RPMI7951 (cell line): ENCODE measurements at places on chromosomes 2 and 18.

DNA sequence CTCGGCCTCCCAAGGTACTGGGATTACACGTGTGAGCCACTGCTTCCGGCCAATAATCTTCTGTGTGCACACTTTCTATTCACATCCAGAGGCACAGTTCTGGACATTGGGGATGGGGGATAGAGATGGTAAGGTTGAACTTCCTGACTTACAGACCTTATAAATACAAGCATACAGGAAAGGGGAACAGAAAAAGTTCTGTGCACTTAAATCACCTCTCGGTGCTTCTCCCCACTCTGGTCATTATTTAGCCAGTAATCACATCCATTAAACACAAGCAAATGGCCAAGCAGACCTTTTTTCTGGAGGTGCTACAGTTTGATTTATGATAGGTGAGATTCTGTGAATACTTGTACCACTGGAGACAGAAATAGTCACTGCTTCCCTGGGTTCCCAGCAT lies 110.6 kb downstream of the CRIM1 start:
- no peak for DNase-seq

DNA sequence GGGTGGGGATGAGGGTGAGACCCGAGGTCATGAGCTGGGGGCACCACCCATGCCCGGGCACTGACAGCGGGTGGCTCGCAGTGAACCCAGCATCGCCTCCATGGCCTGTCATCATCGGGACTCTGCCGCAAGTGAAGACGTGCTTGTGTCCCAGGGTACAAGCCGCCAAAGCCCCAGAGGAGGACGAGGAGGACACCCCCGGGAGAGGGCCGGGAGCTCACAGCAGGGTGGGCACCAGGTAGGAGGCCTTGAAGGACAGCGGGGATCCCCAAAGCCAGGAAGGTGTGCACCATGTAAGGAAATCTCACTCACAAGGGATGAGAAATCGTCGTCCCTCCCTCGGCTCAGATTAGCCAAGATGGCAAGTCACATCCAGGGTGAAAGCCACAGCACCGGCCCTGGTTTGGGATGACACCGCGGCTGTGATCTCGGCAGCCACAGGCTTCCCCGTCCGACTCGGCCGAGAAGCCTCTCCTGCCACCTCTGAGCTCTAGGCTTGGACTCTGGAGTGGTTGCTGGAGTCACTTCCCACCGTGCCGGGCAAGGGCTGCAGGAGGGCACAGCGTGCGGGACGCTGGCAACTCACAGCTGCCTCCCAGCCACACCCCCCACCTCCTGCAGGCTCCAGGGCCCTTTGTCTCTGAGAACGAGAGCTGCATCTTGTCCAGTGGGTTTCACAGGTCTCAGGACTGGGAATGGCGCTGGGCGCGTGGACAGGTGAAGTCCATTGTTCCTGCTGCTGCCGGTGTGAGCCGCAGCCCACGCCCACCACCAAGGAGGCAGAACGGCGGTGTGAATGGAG lies 81.6 kb upstream of the CTDP1 start:
- DNase-seq = no peak

- DNase-seq = no peak
Observed at GRCh38 chr2:213696442-213696841, 412.2 kb downstream of the SPAG16 start.

- no peak for DNase-seq
Observed at GRCh38 chr18:63575681-63576080, 11.5 kb upstream of the SERPINB13 start.

- peak; percentile 12 for DNase-seq
Observed at GRCh38 chr18:27136208-27136535, 48.9 kb downstream of the CHST9 start.

DNA sequence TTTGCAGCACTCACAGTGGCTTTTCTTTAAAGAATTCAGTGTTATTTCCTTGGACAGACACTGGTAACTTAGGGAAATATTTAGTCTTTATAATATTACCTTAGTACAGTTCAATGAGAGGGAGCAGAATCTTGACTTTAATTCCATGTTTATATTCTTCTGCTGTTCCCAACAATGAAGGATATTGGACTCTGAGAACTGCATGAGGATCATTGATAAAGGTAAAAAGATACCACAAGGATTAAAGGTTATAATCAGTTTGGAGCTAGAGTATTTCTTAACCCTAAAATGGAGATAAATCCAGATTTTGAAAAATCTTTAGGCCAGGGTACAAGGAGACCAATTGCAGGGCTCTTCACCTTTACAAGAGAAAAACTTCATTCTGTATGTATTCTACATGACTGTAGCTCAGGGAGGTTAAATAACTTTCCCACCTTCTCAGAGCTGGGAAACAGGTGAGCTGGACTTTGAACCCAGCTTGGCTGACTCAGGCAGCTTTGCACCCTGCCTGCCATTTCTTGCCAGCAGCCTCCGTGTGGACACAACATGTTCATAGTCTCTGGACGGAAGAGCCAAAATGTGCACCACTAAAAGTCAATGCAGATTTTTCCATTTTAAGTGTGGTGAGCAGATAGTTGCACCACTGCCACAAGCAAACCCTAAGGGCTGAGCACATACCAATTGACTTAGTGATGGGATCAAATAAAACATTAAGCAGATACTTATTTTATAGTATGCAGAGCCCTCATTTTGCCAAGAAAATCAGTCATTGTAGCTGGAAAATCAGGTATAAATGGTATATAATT lies 26.7 kb downstream of the UPP2 start:
- DNase-seq = no peak

DNA sequence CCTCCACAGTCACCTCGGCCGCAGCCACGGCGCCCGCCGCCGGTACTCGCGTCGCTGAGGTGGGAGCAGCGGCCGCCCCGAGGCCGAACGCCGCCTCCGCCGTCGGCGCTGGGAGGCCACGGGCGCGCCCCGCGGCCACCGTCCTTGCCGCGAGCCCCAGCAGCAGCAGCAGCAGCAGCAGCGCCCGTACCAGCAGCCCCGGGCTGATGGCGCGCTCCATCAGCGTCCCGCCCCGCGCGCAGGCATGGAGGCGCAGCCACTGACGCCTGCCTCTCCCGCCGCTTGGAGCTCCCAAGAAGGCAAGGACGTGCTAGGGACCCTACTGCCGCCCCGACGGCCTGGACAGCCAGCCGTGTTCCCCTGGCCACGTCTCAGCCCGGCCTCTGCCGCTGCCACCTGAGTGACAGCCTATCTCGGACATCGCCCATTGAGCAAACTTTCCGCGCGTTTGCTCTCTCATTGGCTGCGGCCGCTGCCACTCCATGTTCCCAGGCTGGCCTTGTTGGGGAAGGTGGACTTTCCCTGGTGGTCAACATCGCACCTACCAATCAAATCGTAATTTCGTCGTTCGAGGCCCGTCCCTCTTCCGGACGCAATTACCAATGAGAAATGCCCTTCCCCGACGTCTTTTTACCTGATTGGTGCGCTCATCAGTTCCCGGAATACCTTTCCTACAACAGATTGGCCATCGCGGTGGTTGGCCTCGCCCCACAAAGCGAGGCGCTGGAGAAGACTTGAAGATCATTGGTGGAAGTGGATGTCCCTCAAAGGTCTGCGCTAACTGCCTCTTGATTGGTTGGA lies at the start of gene EIF2AK3:
EIF2AK3 (minus strand) TSS at position 410 of the 801 bp plus-strand sequence; CDS start at position 220, 190 bp downstream.
- DNase-seq = peak; percentile 100

DNA sequence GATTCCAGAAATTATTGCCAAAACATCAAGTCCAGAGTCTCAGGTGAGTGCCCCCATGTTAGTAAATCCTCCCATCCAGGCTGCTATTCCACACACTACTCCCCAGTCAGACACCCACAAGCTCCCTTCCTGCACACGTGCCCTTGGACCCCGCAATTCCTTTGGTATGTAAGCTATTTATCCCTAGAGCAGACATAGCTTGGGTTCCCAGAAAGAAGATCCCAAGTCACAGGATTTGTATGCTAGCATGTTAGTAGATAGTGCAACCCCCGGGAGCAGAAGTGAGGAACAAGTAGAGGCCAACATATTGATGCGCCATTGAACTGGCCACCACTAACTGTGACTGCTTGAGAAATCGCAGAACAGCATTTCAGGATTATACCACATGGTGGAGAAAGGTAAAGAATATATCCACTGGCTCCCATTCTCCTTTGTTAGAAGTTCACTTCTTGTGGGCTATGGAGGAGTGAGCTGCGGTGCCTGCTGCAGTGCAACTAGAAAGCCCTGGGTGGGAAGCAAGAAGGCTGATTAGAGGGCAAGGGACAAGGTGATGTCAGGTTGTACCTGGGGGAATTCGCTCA lies 137.5 kb upstream of the CHAC2 start:
- DNase-seq = no peak

DNA sequence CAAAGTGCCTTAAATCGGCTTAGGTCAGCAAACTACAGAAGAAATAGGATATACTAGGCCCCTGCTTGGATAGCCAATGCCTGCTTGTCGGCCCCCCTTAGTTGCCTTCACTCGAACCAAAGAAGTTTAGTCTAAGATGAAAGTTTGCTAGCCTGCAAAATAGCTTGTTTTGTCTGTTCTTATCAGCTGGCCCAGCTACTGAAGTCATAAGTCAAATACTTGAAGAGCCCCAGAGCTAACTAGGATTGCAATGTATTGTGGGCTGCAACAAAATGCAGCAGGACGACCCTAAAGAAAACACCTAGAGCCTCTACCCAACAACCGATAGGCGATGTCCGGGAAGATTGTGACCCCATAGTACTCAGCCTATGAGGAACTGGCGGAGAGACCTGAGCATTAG lies 183.5 kb upstream of the HS6ST1 start:
- DNase-seq = no peak

- DNase-seq = peak; percentile 36
Observed at GRCh38 chr2:47520825-47521665, 118.1 kb downstream of the MSH2 start.

DNA sequence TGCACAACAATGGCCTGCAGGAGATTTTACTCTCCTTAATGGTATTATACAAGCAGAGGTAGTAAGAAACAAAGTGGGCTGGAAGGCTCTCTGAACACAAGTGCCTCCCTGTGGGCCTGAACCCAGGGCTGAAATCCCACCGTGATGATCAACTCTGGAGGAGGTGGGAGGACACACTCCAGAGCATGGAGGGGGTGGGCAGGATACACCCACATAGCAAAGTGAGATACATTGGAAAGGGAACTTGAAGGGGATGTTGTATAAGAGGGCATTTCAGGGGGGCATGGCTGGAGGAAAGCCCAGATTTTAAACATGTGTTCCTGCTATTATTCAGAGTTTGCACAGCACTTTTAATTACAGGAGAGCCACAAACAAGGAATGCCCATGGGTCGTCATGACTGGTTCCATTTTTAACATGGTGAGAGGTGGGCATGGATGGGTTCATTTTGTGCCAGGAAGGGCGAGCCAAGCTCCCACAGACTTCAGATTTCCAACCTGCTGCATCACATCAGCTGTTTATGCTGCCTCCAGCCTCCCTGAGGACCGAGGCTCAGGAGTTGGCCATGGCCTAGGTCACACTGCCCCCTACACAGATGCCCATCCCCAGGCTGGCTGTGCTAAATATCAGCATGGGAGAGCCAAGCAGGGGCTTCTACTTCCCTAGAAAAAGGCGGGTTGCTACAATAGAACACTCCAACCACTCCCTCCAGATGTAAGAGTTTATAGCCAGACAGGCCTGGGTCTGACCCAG lies 416.2 kb upstream of the ID2 start:
- DNase-seq = no peak

DNA sequence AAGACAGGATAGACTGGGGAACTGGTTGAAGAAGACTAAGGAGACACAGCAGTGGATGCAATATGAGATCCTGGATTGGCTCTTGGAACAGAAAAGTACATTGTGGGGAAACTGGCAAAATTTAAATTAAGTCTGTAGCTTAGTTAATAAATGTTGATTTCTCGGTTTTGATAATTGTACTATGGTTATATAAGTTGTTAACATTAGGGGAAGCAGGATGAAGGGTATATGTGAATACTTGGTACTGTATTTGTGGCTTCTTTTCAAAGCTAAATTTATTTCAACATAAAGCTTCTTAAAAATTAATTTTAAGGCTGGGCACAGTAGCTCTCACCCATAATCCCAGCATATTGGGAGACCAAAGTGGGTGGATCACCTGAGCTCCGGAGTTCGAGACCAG lies 103.8 kb downstream of the TMEM17 start:
- no peak for DNase-seq

DNA sequence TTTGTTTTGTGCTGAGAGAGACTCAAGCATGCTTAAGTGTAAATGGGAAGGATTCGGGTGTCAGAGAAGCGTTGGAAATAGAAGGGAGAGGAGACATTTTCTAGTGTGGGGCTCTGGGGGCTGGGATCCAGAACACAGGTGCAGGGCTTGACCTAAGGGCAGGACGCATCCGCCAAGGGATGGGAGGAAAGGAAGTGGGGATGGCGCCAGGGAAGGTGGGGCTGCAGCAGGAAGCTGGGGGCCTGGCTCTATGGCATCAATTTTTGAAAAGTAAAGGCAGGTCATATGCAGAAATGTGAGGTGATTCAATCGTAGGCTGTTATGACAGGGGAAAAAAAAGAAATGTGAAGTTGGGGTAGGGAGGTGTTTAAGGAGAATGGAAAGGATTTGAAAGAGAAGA lies 143.2 kb upstream of the SERTAD2 start:
- no peak for DNase-seq

- no peak for DNase-seq
Observed at GRCh38 chr2:69272803-69273471, 114.1 kb downstream of the GFPT1 start.

- peak; percentile 60 for DNase-seq
Observed at GRCh38 chr2:218285604-218286003, 6.7 kb downstream of the TMBIM1 start.

DNA sequence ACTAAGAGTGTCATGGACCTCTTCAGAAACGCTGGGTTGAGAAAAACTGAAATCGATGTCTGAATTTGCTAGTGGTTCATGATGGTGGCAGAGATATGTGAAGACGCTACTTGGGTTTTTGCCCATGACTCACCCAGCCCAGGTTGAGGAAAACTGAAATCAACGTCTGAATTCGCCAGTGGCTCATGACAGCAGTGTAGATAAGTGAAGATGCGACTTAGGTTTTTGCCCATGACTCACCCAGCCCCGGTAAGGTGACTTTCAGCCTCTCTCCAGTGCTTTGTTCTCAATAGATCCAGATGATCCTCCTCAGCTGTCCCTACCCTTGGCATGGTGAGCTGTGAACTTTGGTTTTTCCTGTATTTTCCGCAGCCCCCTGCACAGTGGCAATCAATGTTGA lies 105.3 kb upstream of the SIX3 start:
- peak; percentile 38 for DNase-seq

DNA sequence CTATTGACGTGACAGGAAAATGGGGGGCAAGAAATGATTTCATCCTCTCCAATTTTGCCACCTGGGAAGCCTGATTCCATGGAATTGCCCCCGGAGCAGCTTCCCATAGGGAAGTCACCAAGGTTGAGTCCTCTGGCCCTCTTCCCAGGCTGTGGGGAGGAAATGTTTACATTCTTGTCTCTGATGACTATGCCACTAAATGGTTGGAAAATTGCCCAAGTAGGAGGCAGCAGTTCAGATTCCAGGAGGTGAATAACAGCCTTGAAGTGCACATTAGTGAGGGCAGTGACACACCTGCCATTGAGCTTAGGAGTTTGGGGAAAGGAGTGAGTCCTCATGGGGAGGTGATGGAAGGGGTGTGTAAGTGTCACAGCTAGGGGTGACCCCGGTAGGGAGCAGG lies 449.2 kb upstream of the DCC start:
- peak; percentile 53 for DNase-seq
